ENCODE measurements at places on chromosomes 7 and 10. TPM values are rescaled to one million over a fixed set of nuclear protein-coding genes. Genes with fewer than 3 reads are reported as not detected.

RSPH10B2 gene
- 1.6 TPM for polyA plus RNA-seq

ADK gene
- 27.0 TPM for polyA plus RNA-seq

BAMBI gene
- polyA plus RNA-seq = 38.4 TPM

CALCR gene
- polyA plus RNA-seq = 0.79 TPM

FHIP2A gene
- polyA plus RNA-seq = 33.4 TPM

DLX5 gene
- polyA plus RNA-seq = 0.18 TPM

SYT15 gene
- 5.0 TPM for polyA plus RNA-seq

C10orf62 gene
- 0.27 TPM for polyA plus RNA-seq

RPEL1 gene
- polyA plus RNA-seq = 0.17 TPM

BLNK gene
- 36.3 TPM for polyA plus RNA-seq

CTAGE4 gene
- 10.3 TPM for polyA plus RNA-seq

KCP gene
- polyA plus RNA-seq = 32.4 TPM

DNA sequence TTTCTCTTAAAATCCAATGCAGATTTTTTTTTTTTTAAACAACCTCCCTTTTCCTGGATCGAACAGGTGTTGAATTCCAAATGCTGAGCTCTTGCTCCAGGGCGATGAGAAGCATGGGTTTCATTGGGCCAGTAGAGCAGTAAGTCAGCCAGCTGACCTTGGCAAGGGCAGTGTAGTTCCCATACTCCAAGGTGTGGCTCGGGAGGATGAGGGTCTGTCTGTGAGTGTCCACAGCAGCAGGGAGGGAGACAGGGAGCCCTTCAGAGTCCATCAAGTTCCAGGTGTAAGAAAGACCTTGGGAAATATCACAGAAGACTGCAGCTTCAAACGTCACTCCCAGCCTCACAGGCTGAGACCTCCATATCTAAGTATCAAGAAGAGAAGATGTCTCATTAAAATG lies 50.4 kb downstream of the PKD1L1 start:
- DNase-seq = no peak

DNA sequence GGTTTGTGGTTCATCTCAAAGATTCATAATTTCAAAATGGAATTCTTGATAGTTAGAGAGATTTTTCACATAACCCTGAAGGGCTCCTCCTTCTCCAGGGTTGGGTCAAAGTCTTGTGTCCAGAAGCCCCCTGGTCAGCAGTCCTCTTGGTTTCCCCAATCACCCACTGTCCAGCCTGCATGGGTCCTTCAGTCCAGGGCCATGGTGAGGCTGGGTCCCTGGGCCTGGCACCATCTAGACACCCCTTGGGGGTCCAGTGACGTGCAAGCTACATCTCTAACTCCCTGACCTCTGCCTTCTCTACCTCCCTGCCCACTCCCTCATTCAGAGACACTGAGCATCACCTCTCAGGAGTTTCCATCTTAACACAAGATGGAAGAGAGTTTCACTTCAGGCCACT lies 26.1 kb downstream of the ANXA8 start:
- no peak for DNase-seq

DNA sequence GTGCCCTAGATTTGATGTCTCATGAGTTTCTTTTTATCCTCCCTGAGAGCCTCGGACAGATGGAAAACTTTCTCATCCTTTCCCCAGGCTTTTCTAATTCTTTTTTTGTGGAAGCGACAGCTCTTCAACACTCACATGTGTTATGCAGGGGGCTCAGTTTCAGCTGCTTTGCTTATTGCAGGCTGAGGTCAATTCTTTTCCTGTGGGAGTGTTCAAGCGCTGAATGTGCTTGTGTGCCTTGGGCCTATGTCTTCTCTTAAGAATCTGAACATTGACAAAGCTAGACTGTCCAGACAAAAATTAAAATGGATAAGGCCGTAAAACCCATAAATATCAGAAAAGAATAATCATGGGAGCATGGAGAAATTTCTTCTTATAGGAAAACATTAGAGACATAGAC lies 125.2 kb upstream of the STEAP4 start:
- no peak for DNase-seq

- DNase-seq = no peak
Measured at GRCh38 chr7:151711906-151712809, 164.8 kb downstream of the PRKAG2 start.

- DNase-seq = no peak
Measured at GRCh38 chr7:131010717-131011431, 276.9 kb upstream of the KLF14 start.

DNA sequence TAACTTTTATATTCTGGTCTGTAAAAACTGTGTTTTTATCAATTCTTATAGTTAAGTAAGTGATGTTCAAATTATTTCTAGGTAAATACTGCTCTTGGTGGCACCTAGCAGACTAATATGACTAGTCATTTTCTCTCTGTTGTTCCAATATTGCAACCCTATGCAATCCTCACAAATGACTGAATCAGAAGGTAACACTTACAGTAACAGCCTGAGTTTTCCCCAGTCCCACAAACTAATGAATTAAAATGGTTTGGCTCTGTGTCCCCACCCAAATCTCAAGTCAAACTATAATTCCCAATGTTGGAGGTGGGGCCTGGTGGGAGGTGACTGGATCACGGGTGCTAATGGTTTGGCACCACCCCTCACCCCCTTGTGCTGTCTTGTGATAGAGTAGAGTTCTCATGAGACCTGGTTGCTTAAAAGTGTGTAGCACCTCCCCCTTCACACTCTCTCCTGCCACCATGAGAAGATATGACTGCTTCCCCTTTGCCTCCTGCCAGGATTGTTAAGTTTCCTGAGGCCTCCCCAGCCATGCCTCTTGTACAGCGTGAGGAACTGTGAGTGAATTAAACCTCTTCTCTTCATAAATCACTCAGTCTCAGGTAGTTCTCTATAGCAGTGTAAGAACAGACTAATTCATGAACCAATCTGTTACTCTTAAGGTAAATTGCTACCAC lies 43.5 kb downstream of the MTPN start:
- no peak for DNase-seq

DNA sequence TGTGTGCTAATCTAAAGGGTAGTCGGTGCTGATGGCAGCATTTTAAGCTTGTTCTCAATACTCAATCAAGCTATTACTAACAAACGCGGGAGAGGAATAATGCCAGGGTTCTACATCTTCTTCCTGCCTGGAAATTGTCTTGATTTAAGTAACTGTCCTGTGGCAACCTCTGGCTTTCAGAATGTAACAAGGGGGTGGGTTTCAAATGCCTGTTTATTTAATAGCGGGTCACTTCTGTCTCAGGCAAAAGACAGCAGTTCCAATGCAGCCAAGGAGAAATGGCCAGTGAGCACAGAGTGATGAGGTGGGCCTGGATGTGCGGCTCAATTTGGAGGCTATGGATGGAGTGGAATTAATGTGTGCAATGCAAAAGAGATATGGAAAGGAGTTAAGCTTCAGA lies 692.4 kb downstream of the KCNMA1 start:
- no peak for DNase-seq

GRCh38 chr7:128869944-128870285 lies 7.3 kb downstream of the ATP6V1F start:
- no peak for DNase-seq

DNA sequence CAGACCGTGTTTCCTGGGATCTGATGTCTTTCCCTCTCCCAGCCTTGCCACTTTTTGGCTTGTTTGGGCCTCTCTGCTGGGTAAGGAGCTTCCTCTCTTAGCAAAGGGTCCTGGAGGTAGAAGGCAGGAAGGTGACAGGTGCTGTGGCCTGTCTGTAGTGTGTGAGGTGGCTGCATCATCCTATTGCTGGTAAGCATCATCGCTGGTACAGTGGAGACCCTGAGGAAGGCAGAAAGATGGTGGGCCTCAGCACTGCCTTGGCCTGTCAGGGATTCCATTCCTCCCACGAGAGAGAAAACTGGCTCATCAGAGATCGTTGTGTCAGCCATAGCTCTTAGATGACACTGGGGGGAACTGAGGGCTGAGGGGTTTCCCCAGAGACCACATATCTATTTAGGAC lies 46.5 kb downstream of the ZMIZ1 start:
- DNase-seq = no peak

GRCh38 chr7:138665249-138665648 lies 35.9 kb downstream of the SVOPL start:
- no peak for DNase-seq

DNA sequence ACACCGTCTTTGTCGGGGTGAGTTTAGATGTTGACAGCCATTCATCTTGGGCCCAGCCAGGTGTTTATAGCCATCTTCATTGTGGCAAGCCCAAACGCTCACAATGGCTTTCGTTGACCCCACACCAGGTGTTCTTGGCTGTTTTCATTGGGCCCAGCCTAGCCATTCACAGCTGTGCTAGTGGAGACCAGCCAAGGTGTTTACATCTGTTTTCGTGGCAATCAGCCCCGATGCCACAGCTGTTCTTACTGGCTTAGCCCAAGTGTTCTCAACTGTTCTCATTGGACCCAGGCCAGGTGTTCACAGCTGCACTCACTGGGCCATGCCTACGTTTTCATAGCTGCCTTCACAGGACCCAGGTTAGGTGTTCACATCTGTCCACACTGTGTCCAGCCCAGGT lies 7.7 kb downstream of the FRG2B start:
- DNase-seq = no peak

DNA sequence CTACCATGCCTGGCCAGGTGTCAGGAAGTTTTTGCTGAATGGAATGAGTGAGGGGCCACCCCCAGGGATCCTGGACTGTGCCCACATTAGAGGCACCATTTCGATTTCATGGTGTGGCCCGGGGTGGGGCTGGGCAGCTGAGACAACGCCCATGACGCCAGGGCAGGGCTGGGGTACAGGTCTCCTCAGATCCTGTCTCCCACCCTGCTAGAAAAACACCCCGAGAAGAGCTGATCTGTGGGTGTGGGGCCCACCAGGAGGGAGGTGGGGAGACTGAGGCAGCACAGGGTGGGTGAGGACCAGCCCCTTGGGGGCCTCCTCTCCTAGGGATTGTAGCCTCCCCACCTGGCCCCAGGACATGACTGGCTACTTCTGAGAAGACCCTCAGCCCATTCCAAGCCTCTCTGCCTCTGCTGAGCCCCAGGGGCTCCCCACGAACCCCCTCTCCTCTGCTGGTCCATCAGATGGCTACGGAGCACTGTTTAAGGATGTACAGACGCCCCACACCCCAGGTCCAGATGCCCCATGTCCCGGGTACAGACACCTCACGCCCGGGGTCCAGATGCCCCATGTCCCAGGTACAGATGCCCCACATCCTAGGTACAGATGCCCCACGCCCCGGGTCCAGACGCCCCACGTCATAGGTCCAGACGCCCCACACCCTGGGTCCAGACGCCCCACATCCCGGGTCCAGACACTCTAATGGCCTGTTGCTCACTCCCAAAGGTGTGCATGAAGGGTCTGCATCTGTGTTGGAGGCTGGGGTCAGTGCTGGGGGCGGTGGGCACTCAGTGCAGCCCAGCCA lies 99.4 kb downstream of the MICALL2 start:
- no peak for DNase-seq

DNA sequence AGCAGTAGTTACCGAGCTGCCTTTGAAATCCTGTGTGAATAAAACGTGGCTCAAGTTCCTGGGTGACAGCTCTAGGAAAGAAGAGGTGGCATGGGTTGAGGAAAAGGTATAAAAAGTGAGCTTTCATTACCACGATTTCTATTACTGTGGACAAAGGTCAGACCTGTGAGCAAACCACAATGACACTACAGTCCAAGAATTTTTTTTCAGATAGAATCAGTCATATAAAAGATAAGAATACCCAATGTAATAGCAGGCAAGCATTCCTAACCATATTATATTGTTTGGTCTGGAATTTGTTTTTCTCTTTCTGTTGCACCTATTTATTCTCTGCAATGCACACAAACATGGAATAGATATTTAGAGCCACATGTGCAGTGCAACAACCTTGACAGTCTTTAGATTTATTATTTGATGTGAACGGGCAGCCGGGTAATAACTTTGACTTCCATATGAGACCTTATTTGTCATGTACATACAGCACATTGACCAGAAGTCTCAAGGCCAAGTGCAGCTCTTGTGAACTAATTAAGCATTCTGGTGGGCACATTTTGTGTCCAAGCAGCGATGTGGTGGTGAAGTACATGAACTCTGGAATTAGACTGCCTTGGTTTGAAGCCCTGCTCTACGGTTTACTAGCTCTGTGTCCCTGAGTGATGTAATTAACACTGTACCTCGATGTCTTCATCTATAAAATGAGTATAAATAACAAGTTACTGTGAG lies 156.8 kb downstream of the NRCAM start:
- no peak for DNase-seq

DNA sequence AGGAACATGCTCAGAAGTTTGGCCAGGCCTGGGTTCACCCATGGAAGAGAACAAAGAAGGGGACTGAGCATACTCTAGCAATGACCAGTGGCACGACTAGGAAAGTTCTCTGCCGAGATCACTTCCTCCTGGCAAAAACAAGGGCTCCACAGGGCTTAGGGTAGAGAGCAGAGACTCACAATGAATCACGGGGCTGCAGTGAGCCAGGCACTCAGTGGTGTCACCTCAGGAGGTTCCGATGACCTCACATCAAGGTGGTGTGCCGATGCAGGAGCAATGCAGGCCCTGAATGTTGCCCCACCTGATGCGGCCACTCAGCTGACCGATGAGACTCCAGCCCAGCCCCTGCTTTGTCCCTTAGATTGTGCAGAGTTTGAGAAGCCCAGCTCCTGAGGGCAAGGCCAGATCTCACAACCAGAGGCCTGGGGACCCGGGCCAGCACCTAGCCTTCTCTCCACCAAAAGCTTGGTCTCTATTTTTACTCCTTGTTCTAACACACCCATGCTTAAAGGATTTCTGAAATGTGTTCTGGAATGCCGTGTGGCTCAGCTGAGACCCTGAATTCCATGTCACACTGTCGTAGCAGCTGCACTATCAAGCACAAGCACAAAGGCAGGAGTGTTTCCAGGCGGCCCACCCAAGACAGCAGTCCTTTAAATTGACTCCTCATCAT lies 60.9 kb downstream of the COBL start:
- no peak for DNase-seq

DNA sequence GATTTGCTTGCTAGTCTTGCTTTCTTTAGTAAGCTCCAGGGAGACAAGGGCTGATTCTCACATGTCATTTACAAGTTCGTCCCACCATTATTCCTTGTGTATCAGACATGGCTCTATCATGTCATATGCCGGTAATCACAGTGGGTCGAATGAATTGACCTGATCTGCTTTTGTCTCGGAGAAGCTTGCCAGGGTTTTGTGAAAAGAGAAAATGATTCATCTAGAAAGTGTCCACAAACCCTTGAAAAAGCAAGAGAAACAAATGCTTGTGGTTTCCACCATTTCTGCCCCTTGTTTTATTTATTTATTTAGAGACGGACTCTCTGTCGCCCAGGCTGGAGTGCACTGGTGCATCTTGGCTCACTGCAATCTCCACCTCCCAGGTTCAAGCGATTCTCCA lies 278.5 kb downstream of the TCF7L2 start:
- DNase-seq = no peak

- DNase-seq = no peak
Measured at GRCh38 chr7:133077394-133077793, 4.5 kb downstream of the CHCHD3 start.

GRCh38 chr7:106309362-106309761 lies 24.6 kb upstream of the NAMPT start:
- DNase-seq = no peak

DNA sequence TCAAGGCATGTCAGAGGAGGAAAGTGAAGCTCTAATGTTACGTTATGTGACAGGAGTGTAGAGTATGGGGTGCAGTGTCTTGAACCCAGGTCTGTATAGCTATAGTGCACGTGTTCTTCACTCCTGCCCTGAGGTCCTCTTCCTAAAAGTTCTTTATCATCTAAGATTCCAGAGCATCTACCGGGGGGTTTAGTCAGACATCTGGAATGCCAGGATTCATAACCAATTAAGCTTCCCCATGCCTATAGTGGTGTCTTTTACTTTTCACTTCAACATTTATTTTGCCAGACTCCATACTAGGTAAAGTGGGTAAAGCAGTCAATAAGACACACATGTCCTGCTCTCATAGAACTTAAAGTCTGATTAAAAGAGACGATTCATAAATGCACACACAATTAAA lies 22.4 kb downstream of the PPP1R3C start:
- no peak for DNase-seq
